ENCODE measurements at places on chromosomes 7 and 10.
A peak's percentile ranks its signal among the peaks of the same experiment; 100 is the strongest.

GRCh38 chr7:129146237-129146979, 1.9 kb downstream of the TSPAN33 start:
- no peak for DNase-seq

GRCh38 chr10:106711313-106711906, 453.1 kb downstream of the SORCS1 start:
- DNase-seq = peak; percentile 27

GRCh38 chr10:78292982-78293865, 259.6 kb downstream of the RPS24 start:
- DNase-seq = peak; percentile 65

DNA sequence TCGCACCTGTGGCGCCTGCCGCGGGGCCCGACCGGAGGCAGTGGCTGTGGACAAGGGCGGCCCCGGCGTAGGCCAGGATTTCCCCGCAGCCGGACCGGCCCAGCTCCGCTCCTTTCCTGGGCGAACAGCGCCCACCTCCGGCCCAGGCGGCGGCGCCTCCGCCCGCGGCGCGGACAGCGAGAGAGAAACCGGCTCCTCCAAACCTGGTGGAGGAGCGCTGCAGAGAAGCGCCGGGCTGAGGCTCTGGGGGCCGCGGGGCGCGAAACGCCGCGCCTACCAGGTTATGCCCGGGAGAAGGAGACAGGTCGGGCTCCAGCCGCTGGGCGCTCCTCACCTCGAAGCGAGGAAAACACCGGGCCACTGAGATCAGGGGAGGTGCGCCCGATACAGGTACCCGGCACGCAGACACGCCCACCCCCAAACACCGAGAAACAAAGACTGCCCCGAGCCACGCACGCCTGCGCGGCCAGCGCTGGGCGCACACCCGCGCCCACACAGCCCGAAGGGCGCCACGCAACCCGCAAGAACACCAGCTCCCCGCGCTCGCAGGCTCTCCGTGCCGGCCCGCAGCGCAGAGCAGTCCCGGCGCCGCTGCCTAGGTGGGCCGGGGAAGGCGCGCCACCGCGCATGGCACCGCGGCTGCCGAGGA, 3.3 kb downstream of the GRID1 start:
- peak; percentile 57 for DNase-seq

- DNase-seq = peak; percentile 81
Observed at GRCh38 chr10:72274730-72275350, 1.1 kb downstream of the DDIT4 start.

- no peak for DNase-seq
Observed at GRCh38 chr7:151745706-151746105, 131.2 kb downstream of the PRKAG2 start.

GRCh38 chr10:84333864-84334451, 5.6 kb downstream of the CCSER2 start:
- no peak for DNase-seq

DNA sequence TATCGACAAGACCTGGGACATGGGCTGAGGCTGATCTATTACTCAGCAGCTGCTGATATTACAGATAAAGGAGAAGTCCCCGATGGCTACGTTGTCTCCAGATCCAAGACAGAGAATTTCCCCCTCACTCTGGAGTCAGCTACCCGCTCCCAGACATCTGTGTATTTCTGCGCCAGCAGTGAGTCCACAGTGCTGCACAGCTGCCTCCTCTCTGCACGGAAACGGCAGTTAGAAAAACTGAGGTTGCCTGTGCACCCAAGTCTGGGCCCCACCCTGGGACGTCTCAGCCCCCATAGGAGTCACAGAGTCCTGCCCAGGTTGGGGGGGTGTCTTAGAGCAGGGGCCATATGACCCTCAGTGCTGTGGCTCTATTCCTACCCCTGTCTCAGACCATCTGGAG, 167.4 kb upstream of the PRSS58 start:
- DNase-seq = no peak

GRCh38 chr10:96998329-96998888, 166.3 kb downstream of the LCOR start:
- DNase-seq = no peak

DNA sequence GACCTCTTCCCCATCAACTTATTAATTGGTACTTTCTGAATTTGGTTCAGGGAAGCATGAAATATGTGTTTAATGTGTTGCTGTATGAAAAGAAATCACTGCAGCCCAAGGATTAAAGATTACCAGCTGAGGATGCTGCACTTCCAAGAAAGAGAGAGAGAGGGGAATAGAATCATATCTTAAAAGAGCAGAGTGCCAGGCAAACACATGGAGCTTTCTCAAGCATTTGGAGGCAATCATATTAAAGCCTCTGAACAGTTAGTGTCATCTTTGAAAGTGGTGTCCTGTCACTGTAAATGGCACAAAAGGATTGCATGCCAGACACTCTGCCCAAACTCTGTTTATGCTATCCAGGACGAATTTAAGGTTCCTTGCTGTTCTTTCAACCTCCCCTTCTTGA, 386.7 kb downstream of the SORCS1 start:
- DNase-seq = no peak

GRCh38 chr10:48279081-48279751, 4.7 kb upstream of the FRMPD2 start:
- DNase-seq = no peak

DNA sequence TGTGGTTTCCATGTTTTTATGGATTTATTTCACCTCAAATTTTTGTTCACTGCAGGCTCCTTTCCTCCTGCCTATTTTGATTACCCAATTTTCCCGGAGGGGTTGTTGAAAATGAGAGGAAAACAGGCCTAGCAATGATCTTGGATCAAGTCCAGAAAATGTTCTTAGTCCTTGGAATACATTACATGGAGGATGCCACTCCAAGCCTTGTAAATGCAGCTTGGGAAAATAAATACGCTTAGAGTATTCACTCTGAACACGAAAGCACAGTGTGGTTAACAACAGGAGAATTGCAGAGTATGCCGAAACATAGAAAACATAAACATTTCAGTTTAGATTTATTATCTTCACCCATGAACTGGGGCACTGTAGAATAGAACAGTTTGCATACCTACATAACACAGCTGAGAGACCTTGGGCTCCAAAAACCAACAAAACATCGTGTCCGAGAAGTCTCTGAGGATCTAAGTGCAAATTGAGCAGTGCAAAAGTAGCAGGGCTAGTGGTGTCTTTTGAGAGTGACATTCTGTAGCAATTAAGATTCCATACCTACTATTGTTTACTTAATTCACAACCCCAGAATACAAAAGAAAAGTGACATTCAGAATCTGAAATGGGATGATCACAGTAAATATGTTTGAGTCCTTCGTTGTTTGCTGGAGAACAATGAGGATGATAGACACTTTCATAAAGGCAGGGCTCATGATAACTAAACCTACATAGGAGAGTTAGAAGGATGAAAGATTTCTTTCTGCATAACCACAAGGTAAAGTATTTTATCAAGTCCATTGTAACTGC, 7.6 kb upstream of the CD36 start:
- DNase-seq = no peak

DNA sequence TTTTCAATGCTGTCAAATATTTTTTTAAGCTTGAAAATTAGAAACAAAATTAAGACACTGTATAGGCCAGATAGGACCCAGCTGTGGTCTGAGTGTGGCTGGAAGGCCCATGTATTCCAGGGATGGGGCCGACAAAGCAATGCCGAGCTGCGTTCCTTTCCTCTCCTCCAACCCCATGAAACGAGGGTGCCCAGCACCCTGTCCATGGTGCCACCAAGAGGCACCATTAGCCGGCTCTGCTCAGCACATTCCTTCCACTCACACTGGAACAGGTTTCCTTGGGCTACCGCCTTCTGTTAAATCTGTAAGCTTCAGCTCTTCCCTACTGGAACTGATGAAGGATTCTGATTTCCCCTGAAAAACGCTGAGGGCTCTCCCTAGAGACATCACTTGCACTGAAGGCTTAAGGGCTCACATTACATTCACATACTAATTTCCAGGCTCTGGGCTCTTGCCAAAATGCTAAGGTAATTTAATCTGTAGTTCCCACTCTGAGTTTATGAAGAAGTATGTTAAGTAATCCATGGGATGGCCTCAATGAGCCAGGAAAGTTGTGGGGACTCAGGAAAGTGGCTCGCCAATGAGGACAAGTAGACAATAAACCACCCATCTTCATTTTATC, 73.7 kb upstream of the CAMK2B start:
- no peak for DNase-seq

DNA sequence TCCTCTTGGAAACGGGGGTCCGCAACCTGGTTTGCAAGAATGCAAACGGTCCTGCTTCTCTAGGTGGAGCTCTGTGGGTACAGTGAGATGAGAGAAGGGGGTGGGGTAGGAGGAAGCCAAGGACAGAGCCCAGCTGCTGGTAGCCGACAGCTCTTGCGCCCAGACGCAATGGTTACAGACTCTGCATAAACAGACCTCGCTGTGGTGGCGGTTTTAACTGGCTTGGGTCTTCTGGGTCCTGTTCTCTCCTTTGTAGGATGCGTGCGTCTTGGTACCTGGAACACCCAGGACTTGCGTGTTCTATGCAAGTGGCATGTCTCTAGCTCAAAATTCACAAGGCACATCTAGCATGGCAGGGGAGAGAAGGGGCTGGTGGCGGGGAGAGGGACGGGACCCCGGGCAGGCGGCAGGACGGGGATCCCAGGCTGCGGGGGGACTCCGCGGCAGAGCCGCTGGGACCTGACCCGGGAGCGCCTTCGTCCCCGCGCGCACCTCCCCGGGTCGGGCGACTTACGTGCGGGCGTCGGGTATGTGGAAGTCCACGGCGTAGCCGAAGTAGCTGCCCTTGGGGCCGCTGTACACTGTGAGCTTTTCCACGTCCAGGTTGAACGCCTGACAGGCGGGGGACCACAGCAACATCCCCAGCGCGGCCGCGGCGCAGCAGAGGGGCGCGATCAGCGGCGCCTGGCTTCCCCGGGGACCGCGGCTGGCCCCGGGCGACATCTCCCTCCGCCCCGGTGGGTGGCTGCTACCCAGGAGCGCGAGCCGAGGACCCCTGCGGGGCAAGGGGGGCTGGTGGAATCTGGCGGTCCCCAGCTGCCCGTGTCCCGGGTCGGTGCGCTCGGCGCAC, 448 bp downstream of the ITGA8 start:
- peak; percentile 55 for DNase-seq

DNA sequence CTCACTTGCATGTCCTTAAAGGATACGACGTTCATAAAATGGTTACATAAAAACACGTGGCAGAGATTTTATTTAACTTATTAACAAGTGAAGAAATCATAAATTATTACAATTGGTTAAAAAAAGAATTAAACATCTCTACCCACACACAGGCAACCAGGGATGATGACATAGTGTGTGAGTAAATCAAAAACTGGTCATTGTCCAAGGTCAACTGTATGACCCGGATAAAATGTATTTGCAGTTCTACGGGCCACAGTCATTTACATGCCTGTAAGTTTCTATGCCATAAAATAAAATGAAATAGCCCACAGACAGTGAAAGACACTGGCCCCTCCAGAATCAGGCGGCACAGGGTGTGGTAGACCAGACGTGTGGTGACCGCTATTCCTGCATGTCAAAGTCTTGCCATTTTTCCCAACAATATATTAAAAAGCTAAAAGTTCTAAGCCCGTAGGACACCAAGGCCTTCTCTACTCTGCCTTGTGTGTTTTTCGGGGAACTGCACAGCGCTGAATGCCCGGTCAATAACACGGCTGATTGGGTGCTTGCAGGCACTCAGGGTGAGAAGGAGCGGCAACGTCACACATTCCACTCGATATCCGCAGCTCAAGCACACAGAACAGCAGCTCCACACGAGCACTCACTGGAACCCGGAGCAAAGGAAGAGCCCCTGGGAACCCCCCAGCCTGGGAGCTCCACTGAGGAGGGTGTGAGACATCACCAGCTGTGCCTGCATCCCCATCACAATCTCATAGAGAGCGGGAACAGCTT, 143.3 kb upstream of the PPP2R2D start:
- DNase-seq = no peak

GRCh38 chr10:75408509-75408875, 6.9 kb upstream of the ZNF503 start:
- DNase-seq = peak; percentile 41

DNA sequence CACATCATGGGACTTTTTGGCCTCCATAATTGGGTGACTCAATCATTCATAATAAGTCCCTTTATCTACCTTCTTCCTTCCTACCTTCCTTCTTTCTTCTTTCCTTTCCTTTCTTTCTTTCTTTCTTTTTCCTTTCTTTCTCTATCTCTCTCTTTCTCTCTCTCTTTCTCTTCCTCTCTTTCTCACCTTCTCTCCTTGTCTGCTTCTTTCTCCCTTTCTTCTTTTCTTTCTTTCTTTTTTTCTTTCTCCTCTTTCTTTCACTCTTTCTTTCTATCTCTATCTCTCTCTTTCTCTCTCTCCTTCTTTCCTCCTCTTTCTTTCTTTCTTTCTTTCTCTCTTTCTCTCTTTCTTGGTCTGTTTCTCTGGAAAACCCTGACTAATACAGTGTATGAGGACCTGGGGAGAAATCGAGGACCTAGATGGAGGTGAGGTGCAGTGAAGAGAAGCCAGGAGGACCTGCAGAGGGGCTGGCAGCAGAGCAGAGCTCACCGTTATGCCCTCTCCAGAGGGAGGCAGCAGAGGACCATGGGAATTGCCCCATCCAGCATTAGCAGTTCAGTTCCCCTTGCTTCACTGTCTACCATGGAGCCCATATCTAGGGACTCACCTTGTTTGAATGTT, 52.7 kb upstream of the BTRC start:
- DNase-seq = no peak

GRCh38 chr10:48296576-48297098, 9.8 kb upstream of the MAPK8 start:
- no peak for DNase-seq

GRCh38 chr7:84100866-84101265, 93.7 kb downstream of the SEMA3A start:
- no peak for DNase-seq

DNA sequence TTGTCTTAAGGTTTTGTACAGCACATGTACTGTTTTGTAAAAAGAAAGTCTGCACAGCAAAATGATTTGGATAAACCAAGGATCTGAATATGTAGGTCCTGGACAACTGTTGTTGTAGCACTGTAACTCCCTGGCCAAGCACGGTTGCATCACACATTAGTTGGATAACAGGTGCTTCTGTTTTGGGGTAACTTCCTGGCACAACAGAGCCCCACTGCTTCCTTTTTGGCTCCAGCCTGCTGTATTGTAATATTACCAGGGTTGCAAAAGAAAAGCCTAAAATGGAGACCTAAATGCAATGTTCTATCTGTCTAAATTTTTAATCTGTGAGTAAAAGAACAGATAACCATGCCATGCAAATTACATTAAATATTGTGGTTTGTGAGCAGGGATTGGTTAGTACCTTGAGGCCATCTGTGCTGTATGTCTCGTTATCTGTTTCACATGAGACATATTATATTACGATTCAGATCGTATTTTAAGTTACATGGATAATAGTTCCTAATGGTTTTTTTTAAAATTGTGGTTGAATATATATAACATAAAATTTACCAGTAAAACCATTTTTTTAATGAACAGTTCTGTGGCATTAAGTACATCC, 27.5 kb upstream of the WAC start:
- no peak for DNase-seq

DNA sequence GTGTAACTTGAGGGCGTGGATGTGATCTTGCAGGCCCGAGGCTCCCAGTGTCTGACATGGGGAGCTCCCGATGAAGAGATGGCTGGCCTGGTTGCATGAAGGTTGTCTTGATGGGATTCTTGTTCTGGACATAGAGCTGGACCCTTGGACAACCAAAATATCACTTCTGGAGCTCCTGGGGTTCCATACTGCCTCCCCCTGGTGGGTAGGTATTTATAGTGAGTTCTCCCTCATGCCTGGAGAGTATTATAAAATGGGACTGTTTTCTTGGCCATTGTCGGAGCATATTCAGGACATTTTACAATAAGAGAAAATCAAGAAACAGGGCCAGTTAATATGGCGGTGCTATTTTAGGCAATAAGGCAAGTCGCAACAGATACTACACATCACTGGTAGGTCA, 32.6 kb upstream of the GIMAP8 start:
- DNase-seq = no peak

- DNase-seq = no peak
Observed at GRCh38 chr10:14588084-14588937, 186.4 kb downstream of the FAM107B start.

All from right hindlimb (tissue), 1 donor.